ENCODE measurements at places on chromosomes 2 and 18.
A peak's percentile ranks its signal among the peaks of the same experiment; 100 is the strongest.

- DNase-seq: no peak
Observed at GRCh38 chr2:200274116-200275075, 32.1 kb upstream of the SPATS2L start.

GRCh38 chr2:8241317-8241716 is 440.5 kb upstream of the ID2 start:
- no peak for DNase-seq

DNA sequence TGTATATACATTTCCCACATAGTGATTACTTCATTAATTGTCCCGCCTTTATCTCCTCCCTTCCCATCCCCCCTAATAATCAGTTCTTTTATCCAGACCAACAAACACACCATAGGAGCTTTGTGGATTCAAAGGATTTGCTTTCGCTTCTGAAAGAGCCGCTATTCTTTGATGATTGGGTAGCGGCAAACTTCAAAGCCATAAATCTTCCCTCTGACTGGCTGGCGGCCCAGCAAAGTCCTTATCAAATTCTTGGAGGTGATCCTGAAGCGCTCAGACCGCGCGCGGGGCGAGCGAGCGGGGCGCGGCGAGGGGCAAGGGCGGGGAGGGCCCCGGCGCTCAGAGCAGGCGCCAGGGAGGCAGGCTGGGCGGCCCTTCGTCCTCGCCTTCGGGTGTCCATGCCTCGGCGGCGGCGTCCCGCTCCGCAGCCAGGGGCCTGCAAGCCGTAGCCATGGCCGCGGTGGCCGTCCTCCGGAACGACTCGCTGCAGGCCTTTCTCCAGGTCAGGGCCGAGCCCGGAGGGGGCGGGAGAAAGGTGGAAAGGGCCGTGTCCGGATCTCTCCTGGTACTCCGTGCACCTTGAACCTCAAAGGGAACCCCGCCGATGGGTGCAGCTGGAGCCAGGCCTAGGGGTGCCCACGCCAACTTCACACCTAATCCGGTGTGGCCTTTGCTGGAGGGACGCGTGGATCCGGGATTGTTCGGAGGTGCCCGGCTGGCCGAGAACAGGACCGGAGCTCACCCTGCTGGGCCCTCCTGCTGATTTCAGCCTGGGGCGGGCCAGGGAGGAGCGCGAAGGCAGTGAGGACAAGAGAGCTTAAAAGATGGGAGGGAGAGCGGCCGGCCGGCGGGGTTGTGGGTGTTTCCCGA is at the start of gene SP5:
Gene SP5 (plus strand): TSS at position 276 of the 870 bp plus-strand sequence. CDS start 176 bp downstream, at position 452.
- DNase-seq: peak; percentile 54

GRCh38 chr2:5995832-5996231 is 303.6 kb downstream of the SOX11 start:
- DNase-seq: no peak

- no peak for DNase-seq
Observed at GRCh38 chr2:61649021-61649420, 110.9 kb upstream of the XPO1 start.

- no peak for DNase-seq
Observed at GRCh38 chr2:207095963-207096362, 69.8 kb downstream of the KLF7 start.

DNA sequence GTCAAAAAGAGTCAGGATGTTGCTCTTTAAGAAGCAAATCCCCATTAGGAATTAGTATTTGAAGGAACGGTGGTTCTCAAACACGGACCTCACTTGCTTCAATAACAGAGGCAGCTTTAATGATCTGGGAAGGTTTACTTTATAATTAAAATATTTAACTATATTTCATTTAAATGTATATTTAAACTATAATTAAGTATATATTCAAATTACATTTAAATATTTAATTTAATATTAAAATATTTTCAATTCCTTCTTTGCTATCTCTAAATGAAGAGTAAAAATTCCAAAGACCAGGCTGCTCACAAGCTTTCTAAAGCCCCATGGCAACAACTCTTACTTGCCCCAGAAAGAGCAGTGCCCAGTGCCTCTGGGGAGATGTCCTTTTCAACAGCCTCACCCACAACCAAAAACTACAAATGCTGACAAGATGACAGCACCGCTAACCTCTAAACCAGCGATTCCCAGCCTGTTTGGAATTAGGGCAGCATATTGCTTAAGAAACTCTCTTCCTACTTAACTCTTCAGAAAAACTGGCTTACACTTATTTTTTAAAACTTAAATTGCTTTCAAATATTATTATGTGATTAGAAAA is 62.9 kb upstream of the POU3F3 start:
- DNase-seq: no peak
